ENCODE measurements at places on chromosomes 7 and 10. TPM values are rescaled to one million over a fixed set of nuclear protein-coding genes. Genes with fewer than 3 reads are reported as not detected.

- DNase-seq = no peak
Measured at GRCh38 chr10:34697351-34698247, 117.5 kb downstream of the PARD3 start.

GRCh38 chr10:94307046-94307615 lies 55.6 kb downstream of the NOC3L start:
- DNase-seq = no peak

- no peak for DNase-seq
Measured at GRCh38 chr7:144391014-144391413, 12.5 kb downstream of the NOBOX start.

DNA sequence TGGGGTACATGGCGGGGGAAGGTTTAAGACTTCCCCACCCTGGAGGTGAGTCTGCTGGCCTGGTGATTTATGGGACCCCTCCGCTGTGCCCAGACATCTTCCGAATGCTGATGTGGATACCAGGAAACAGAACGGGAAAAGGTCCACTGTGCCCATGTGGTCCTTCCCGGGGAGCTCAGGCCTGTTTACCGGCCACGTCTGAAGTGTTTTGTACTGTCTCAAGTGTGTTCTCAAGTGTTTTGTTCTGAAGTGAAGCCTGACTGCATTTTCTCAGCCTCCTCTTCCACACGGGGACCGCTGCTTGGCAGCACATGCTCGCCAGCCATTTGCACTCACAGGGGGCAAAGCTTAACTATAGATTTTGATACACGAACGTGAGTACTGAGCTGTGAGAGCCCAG lies 127.2 kb downstream of the TEX36 start:
- DNase-seq = no peak

DNA sequence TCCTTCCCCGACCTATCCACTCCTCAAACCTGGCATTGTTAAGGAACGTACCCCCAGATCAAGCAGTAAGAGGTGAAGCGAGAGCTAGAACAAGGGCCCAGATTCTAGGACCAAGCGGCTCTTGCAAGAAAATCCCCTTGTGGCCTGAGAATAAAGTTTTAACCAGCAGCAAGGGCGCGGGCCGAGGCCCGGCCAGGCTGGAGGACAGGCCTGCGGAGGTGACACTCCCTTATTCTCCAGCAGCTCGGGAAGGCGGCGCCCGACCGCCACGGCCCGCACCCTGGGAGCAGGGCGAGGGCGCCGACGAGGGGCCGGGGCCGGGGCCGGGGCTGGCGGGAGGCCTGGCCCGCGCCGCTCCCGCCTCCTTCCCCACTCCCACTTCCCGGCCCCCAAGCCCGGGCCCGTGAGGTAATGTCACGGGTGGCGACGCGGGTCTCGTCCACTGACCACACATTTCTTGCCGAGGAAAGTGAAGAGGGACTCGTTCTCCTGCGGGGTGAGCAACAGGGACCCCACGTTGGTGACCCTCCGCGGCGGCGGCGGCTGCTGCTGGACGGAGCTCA lies 551 bp downstream of the WASL start:
- DNase-seq = no peak

GRCh38 chr7:83791737-83792136 lies 142.8 kb upstream of the SEMA3E start:
- no peak for DNase-seq

DNA sequence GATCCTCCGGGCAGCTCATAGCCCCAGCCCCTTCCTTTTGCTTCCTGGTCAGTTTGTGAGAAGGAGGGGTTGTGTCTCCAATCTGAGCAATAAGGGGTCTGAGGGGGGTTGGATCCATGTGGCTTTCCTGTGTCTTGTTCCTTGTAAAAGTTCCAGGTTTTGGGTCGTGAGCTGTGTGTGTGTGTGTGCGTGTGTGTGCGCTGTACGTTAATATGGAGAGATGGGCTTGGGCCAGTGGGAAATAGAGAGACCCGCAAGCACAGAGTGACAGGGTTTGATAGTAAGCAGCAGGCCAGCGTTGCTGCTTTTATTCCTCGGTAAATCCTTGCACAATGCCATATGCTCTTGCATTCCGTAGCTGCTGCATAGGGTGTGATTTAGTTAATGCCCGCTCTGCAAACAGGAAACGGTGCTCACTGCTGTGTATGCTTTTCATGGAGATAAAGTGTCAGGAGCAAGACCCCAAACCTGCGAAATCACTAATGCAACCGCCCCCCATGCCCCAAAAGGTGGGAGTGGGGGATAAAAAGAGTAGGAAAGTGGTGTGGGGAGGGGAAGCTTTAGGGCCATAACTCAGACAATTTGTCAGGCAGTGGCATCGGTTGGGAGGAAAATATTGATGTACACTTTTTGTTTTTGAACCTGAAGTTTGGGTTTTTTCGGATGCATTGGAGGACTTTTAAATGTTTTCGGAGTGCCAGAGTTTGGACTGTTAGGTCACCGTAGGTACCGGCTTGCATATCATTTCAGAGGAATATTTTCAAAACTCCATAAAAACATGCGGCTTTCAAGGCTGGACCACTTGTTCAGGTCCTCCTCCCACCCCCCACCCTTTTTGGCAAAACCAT lies 108.7 kb downstream of the TCF7L2 start:
- no peak for DNase-seq

GRCh38 chr7:73350306-73351068 lies 22.5 kb downstream of the FKBP6 start:
- DNase-seq = no peak

DNA sequence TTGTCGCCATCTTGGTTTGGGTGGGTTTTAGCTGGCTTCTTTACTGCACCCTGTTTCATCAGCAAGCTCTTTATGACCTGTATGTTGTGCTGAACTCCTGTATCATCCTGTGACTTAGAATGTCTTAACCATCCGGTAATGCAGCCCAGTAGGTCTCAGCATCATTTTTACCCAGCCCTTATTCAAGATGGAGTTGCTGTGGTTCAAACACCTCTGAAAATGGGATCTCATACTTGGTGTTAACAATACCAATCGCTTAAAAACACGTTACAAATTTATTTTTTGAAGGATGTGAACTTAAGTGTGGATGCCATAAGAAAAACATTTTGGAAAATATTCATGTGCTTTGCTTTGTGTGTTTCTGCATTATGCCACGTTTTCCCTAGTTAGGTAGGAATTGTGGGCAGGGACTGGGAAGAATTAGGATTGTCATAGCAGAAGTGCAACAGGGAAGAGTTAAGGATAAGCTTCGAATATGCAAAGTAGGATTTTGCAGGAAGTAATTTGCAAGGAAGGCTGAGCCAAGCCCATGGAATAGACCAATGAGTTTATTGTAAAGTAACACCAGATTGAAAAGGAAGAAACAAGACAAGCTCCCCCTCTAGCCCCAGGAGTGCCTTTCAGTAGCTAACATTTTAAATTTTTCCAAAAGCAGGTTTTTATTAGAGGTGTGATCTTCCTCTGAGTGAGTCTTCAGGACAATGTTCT lies 56.4 kb downstream of the PRR15 start:
- no peak for DNase-seq

GRCh38 chr10:79022565-79023230 lies 46.1 kb upstream of the ZMIZ1 start:
- peak; percentile 13 for DNase-seq

- no peak for DNase-seq
Measured at GRCh38 chr7:46486256-46487206, 565.5 kb upstream of the IGFBP3 start.

DNA sequence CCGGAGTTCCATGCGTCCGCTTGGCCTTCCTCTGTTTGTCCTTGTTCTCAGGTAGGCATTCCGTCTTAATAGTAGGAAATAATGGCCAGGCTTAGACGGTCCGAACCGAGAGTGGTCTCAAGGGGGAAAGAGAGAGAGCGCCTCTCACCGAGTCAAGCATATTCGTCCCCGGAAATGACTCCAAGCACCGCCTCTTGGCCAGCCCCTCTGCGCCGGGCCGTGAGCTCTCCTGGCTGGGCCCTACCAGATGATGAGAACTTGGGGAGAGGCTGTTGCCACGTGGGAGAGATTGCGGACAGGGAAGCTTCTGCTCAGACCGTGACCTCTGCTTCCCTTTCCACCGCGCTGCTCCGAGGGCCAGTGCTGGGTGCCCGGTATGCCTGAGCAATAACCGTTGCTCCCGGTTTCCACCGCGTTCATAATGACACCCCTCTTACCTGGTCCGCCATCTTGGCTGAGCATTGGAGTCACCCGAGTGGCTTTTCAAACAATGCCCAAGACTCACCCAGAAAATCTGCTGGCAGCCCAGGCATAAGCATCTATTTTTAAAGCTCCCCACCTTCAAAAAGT lies 251.1 kb upstream of the SHH start:
- no peak for DNase-seq

DNA sequence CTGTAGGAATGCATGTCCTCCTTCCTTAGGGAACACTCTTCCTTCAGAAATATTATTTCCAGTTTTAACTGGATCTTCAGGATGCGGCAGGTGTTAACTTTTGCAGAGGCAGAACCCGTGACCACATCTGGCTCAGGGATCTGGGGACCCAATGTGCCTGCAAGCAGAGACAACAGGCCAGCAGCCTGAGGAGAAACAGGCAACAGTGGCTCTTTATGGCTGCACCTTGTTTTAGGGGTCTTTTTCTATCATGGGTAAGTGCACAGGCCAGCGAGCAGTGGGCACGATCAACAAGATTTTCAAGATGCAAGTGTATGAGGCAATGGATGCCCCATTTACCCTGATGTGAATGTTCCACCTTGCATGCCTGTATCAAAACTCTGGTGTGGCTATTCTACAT lies 497.5 kb upstream of the KLF6 start:
- DNase-seq = no peak

DNA sequence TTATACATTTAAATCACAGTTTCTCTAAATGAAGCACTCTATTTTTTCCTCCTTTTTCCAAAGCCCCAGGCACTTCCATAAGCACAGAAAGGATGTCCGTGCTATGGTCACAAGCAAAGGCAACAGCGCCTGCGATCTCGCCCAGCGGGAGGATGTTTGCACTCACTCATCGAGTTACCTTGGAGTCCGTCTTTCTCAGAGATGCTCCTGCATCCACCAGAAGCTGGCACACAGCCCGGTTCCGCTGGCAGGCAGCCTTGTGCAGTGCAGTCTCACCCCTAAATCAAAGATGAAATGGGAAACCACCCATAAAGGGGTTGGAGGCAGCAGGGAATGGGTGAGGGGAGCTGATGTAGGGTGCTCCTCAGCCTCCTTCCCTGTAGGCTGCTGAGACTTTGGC lies 51.9 kb upstream of the PTN start:
- no peak for DNase-seq

- no peak for DNase-seq
Measured at GRCh38 chr7:156219307-156220077, 407.2 kb upstream of the SHH start.

DNA sequence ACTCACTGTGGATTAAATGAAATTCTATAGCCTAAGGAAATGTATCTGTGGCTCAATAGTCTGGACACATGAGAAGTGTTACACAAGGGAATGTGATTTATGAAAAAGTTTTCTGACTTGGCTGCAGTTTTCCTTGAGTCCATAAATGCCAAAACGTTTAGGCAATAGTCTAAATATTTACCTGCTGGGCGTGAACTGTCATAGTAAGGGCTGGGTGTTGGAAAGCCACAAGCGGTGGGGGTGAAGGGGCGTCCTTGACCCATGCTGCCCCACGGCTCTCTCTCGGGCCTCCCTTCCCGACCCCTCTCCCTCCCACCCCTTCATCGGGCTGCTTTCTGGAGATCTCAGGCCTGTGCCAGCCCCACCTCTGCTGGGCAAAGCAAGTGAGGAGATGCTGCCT lies 223.7 kb downstream of the BUB3 start:
- DNase-seq = no peak

DNA sequence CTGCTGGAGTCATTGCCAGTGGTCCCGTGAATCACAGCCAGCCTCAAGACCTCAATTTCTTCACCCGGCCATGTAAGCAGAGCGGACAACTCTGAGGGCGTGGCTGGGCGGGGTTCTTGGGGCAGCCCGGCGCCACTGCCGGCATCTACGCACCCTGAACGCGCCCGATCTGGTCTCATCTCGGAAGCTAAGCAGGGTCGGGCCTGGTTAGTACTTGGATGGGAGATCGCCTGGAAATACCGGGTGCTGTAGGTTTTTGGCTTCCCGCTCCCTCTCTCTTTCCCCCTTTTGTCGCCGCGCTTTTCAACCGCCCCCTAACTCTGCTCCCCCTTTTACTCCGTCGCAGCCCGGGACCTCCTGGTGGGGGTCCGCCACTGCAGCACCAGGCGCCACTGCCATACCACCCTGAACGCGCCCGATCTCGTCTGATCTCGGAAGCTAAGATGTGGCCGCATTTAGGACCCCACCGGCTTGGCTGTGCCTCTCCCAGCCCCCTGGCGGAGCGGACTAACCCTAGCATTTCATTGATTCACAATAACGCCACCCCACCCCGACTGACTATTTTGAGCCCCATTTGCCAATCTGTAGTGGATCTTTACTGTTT lies 25.3 kb downstream of the GARIN1A start:
- DNase-seq = no peak

- no peak for DNase-seq
Measured at GRCh38 chr10:110527731-110528171, 30.0 kb downstream of the DUSP5 start.

GRCh38 chr7:30147785-30148184 lies 13.0 kb downstream of the MTURN start:
- no peak for DNase-seq

Gene HOXA1
- 1.0 TPM for total RNA-seq

Gene RADIL
- 0.46 TPM for total RNA-seq

Gene SMIM30
- 52.5 TPM for total RNA-seq

Gene MMD2
- total RNA-seq = not detected

Gene OR2A5
- total RNA-seq = not detected

Gene NUTM2D
- 0.60 TPM for total RNA-seq

Gene C10orf62
- not detected for total RNA-seq

Gene ACTL6B
- total RNA-seq = not detected

Gene SPDYE11
- total RNA-seq = not detected
